WTC11 (cell line): ENCODE measurements at places on chromosomes 5 and 9.

DNA sequence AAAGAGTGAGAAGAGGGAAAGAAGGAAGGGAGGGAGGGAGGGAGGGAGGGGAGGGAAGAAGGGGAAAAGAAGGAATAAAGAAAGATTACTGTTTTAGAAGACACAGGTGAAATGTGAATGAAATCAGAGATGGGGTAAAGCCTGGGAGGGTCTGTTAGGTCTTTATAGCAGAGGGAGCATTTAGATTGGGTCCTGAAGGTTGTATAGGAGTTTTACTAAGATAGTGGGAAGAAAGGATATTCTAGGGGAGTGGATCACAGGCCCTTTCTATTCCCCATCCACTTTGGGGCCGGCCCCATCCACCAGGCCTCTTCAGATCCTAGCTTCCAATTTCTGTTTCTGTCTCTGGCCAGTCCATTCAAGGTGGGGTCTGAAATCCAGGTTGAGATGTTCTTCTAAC lies 35.5 kb downstream of the C9orf50 start:
- DNase-seq: no peak

DNA sequence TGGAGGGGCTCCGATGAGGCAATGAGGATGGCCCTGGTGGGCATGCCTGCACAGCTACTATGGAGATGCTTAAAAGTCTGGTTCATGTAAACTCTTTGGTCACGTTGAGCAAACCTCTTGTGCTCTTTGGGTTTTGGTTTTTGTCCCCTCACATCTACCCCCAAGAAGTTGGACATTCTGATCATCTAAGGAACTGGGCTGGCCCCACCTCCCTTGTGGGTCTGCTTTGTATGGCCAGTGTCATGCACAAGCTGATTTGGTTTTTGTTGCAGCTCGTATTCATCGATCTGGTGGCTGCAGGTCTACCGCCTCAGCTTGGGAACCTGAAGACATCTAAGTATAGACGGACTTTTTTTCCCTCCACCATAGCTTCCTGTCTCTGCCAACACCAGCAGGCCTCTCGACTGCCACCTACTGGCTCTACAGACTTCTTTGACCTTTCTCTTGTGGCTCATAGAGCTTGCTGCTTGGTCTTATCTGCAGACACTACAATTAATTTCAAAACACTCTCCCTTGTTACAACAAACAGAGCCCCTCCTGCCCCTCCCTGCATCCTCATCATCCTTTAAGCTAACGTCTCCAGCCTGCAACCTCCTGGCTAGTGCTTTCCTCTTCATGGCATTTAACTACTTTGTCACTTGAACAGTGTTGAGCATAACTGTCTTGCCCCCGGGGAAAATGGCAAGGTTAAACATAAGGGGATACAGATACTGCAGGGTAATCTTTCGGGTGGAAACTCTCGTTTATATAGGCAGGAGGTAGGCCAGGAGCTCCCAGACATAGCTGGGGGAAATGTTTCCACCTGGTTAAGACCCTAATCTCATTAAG lies 34.5 kb downstream of the TSTD2 start:
- peak; percentile 69 for DNase-seq

DNA sequence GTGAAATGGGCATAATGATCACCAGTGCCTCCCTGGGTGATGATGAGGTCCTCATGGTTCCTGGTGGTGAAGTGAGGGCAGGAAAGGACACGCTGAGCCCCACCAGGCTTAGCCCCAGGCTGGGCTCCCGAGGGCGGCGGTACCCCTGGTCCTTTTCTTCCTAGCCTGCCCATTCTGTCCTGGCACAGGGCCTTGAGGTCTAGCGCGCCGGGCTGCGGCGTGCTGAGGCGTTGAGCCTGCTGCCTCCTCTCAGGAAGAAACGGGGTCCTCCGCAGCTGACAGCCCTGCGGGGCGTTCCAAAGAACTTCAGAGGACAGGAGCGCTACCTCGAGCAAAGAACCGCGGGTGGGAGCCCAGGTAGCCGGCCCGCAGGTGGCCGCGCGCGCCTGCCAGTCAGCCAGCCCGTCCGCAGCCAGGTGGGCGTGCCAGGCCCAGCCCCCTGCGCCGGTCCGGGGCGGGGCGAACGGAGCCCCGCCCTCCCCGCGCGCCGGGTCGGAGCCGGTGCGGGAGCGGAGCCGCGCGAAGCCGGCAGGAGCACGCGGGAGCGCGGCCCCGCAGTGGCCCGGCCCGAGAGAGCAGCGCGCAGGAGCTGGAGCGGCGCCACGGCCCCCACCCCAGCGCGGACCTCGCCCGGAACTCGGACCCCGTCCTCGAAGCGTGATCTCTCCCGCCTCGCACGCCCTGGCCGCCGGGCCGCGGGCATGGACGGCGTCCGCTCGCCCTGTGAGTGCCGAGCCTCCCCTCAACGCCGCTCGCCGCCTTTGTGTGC lies at the start of gene WNK2:
Gene WNK2, plus strand, starts transcription at position 477 of the 769 bp plus-strand sequence. CDS start 791 bp downstream, outside the sequence.
- peak; percentile 55 for DNase-seq

DNA sequence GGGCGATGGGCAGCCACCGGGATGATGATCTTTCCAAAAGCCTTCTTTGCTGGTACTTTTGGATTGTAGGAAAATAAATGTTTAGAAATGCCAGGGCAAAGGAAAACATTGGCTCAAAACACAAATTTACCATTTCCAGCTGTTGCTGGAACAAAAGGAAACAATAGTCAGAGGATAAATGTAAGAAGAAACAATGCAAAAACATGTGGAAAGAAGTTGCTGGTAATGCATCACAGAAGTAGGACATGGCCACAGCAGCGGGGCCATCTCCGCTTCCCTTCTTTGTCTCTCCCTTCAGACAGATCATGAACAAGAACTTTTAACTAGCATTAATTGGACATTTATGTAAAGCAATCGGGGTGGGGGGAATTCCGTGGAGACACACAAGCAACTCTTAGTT lies 184.5 kb downstream of the EBF1 start:
- DNase-seq: no peak

GRCh38 chr5:125394661-125395280 lies 648.3 kb upstream of the ZNF608 start:
- no peak for DNase-seq

- DNase-seq: no peak
These were observed 16.5 kb downstream of the AQP3 start for GRCh38 chr9:33430942-33431341.

DNA sequence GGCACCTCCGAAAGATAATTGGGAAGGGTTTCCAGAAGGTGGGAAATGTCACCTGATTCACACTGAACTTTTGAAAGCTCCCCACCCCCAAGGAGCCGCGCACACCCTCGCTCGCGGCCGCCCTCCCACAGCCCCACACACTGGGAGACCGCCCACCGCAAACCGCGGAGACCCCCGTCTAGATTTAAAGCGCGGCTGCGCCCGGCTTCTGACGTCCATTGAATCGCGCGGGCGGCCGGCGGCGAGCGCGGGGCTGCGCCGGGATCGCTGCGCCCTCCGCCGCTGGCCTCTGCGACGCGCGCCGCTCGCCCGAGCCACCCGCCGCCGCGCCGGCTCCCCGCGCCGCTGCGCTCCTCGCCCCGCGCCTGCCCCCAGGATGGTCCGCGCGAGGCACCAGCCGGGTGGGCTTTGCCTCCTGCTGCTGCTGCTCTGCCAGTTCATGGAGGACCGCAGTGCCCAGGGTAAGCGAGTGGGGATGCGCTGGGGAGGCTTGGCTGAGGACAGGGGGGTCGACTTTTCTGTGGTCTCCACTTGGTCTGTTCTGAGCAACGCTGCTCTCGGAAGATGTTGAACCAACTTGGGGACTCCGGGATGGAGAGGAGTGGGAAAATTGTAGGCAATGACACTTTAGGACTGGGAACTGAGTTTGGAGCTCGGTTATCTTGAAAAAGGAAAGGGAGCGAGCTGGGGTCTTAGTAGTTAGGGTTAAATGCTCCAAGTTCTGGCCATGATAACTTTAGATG lies at the start of gene FST:
Gene FST, plus strand, starts transcription at position 214 of the 743 bp plus-strand sequence. Its CDS starts 163 bp downstream, at position 377.
- DNase-seq: peak; percentile 52
